ENCODE measurements at places on chromosomes 2 and 18.
A peak's percentile ranks its signal among the peaks of the same experiment; 100 is the strongest.

- DNase-seq, result no peak
Observed at GRCh38 chr2:6833300-6833604, 32.5 kb downstream of the CMPK2 start.

- no peak for DNase-seq
Observed at GRCh38 chr2:33727361-33728032, 128.4 kb upstream of the FAM98A start.

GRCh38 chr2:214322662-214323061, 88.2 kb upstream of the VWC2L start:
- no peak for DNase-seq

- DNase-seq, result no peak
Observed at GRCh38 chr2:212939777-212940531, 211.5 kb downstream of the IKZF2 start.

DNA sequence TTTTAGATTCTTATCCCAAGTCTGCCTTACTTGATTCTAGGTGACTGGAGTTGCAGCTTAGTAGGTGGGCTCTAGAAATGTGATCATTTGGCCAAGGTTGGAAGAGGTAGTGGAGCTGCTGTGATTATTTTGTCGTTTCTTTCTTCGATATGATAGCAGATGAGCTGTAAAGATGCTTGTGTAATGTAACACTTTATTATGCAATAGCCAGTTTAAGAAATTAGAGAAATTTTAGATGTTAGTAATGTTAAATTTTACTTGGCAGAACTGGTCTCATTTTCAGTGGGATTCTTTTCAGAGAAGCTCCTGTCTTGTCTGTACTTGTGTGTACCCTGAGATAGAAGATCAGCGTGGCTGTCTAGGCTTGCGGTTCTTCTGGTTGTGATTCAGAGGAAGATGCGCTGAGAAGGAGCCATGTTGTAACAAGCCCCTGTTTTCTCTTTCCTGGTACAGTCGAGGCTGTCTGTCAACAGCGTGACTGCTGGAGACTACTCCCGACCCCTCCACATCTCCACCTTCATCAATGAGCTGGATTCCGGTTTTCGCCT, 9.3 kb downstream of the TSN start:
- no peak for DNase-seq

- no peak for DNase-seq
Observed at GRCh38 chr2:1631292-1632001, 112.9 kb downstream of the PXDN start.

- DNase-seq, result no peak
Observed at GRCh38 chr2:150370561-150370960, 116.9 kb downstream of the RND3 start.

DNA sequence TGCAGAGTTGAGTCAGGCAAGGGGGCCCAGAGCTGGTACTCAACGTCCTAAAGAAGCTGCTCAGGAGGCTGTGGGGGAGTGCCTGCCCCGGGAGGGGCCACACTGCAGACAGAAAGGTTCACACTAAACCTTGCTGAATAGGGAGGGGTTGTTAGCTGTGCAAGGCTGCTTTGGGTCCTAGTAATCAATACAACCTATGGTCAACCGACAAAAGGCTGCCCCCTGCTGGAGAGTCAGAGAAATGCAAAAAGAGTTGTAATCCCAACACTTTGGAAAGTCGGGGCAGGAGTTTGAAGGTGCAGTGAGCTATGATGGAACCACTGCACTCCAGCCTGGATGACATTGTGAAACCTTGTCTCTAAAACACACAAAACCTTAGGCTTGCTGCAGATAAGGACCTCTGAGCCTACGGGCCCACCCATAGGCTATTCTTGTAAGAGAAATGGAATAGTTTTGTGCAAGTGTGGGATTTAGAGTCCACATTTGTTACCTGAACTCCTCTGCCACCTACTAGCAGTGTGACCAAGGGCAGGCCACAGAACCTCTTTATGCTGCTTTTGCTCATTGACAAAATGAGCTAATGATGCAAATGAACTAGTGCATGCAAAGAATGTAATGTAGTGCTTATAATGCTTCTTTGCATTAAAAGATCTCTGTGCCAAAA, 81.5 kb downstream of the PRPF40A start:
- no peak for DNase-seq

- DNase-seq, result no peak
Observed at GRCh38 chr2:63735263-63735662, 106.4 kb upstream of the UGP2 start.

DNA sequence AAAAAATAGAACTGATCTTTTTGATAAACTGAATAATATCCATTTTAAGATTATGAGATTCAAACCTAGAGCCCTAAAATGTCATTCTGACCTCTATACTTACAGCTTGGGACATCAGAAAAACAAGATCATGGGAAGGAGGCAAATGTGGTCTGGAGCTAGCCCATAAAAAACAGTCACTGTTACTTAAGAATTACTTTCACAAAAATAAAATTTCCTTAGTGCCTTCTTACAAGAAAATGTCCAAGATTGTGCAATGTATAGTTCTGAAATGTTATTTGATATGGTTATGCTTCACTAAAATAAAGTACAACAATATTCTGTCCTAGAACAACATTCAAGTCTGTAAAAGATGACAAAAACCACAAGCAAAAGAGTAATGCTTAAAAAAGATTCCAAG, 247.6 kb downstream of the DYM start:
- peak; percentile 34 for DNase-seq

GRCh38 chr2:163859951-163860350, 124.1 kb upstream of the FIGN start:
- DNase-seq, result no peak

DNA sequence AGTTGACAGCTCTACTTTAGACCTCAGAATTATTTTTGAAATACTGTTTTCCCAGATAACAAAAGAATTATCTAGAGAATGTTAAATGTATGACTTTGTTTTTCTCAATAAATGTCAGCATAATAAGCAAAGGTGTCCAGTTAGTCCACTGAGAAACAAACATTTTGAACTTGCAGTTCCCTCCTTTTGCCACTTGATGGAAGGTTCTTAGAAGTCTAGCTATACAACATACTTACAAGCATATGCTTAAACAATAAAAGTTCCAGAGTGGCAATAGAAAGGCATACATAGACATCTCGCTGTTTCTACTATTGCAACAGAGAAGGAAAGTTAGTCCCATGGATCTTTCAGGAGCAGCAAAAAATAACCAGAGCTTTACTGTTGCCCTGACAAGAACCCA, 11.8 kb downstream of the NDUFA10 start:
- DNase-seq, result no peak

DNA sequence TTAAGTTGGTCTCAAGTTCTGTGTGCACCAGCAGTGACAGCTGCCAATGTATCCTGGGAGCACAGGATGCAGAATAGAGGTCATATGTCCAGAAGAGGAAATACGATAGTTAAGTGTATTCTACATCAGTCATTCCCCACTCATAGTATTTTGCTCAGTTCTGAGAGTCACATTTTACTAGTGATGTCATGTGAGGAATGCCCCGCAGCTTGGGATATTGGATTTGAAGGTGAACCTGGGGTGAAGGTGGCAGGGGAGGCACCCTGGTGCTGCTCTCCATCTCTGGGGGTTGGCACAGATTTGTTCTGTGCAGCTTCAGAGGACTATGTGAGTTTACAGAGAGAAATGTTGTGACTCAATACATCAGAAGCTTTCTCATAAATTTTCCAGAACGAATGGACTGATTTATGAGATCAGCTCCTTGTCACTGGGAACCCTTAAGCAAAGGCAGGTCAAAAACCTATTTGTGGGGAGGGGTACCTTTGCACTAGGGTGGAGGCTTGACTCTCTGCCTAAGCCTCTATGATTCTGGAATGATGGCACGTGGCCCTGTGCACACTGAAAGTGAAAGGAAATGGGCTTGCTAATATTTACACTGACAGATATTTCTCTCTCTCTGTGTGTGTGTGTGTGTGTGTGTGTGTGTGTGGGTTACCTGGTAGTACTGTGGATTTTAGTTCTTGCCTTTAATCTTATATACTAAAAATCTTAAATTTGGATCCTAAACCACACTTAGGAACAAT, 95.9 kb downstream of the NEB start:
- DNase-seq, result no peak

- no peak for DNase-seq
Observed at GRCh38 chr2:61704364-61704763, 149.5 kb downstream of the FAM161A start.

DNA sequence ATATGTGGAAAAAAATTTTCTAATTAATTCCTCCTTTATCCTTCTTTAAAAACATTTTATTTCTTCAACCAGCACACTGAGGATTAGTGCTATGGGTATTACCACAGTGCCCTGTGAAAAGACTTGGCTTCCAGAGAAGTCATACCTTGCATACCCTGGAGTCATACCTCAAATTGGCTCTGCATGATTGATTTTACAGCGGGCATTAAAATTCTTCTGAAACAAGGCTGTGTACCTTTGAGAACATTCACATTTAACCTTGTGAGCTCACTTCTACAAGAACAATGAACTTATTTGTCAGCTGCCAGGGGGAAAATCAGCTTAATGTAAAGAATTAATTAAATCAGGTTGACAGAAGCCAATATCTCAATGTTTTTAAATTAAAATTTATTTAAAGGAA, 44.6 kb downstream of the SLC35F5 start:
- DNase-seq, result no peak

- DNase-seq, result no peak
Observed at GRCh38 chr18:76348267-76349066, 146.6 kb downstream of the ZNF516 start.

GRCh38 chr18:21636769-21637168, 24.7 kb downstream of the SNRPD1 start:
- DNase-seq, result no peak

DNA sequence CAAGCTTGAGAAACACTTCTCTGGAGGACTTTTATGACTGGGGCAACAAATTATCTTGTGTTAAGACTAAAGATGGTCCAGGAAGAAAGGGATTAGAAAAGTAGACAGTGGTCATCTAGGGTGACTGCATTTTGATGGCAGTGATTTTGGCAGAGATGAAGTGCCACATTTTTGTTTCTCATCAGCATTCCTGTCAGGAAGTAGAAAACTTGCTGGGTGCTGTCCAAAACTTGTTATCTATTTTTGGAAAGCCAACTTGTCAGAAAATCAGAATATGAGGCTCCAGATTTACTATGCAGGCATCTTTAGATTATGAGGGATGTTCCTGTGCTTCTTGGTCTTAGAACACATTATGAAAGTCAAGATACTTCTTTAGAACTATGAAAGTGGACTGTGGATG, 29.0 kb upstream of the CALCRL start:
- no peak for DNase-seq

DNA sequence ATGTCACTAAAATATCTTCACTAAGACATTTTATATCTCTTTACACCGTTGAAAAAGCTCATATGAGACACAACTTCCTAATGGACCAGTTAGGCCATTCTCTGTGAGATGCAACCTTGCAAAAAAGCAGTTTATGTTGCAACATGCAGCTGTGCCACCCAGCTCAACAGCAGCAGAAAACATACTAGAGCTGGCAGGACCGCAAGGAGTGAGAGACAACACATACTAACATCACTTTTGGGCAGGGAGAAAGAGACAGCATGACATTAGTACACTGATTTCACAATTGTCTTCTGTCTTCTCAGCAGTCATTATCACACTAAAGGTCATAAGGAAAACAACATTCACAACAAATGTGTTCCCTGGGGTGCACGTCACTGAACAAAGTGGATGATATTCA, 122.9 kb downstream of the EPB41L3 start:
- DNase-seq, result no peak

DNA sequence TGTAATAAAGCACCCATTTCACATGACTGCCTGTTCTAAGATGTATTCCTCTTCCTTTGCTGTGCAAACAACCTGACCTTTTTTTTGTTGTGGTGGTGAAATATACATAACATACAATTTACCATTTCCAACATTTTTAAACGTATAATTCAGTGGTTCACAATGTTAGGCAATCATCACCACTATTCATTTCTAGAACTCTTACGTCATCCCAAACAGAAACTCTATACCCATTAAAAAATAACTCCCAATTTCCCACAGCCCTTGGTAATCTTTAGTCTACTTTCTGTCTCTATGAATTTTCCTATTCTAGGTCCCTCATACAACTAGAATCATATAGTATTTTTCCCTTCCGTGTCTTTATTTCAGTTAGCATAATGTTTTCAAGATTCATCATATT, 36.7 kb downstream of the RND3 start:
- no peak for DNase-seq

DNA sequence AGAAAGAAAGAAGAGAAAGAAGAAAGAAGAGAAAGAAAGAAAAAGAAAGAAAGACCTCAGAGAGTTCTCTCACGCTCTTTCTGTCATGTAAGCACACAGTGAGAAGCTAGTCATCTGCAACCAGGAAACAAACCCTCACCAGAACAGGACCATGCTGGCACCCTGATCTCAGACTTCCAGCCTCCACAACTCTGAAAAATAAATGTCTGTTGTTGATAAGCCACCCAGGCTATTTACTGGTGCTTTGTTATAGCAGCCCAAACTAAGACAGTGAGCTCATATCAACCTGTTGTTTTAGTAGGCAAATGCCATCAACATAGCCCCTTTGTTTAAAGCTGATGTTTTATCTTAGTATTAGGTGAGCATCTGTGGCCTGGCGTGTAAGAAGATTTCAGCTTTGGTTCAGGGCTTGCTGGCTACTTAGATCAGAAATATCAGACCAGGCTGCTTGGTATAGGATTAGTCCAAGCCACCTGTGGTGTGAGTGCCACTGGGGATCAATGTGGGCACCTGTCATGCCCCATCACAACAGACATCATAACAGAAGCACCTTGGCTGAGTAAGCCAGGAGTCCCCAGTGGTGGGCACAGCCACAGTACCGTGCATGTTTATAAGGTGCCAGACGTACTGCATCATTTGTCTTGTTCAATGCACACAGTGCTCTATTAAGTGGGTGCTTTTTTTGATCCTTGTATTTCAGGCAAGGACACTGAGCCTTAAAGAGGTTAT, 94.4 kb downstream of the LBH start:
- DNase-seq, result no peak

DNA sequence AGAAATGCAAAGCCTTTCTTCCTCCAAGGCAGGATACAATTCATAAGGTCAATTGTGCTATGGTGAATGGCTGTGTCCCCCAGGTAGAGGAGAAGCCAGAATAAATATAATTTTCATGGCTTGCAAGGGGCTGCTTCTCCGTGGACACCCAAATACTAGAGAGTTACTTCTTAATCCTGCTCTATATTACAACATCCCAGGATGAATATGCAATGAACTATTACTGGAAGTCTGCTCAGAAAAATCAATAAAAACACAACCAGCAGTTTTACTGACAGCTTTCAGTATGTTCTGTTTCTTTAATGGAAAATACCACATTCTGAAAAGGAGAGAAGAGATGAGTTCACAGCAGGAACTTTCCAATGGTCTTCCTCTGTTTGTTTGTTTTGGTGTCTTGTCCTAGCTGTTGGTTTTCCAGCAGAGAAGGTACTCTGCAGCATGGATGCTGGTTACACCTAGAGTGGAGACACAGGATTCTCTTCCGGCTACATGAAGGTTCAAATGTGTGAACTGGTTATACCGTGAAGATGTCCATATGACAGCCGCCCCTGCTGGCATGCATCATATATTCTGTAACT, 213.0 kb downstream of the PID1 start:
- DNase-seq, result no peak

- peak; percentile 39 for DNase-seq
Observed at GRCh38 chr2:221969087-221969829, 329.5 kb downstream of the PAX3 start.

All from astrocyte of the cerebellum (primary cell).